ENCODE measurements at places on chromosomes 11 and 22.

DNA sequence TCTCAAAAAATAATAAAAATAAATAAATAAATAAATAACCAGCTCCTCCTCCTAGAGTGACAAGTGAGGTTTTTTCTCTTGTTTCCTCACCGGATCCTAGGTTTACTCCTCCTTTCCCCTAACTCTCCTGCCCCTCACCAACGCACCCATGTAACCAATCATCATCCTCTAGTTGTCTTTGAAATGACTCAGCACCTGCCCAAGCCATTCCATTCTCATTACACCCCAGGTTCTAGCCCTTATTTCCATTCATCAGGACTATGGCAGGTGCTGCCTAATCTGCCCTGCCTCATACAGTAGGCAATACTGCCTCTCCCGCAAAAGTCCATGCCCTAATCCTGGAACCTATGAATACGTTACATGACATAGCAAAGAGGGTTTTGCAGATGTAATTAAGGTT, 60.4 kb downstream of the BUD13 start:
- DNase-seq: no peak

DNA sequence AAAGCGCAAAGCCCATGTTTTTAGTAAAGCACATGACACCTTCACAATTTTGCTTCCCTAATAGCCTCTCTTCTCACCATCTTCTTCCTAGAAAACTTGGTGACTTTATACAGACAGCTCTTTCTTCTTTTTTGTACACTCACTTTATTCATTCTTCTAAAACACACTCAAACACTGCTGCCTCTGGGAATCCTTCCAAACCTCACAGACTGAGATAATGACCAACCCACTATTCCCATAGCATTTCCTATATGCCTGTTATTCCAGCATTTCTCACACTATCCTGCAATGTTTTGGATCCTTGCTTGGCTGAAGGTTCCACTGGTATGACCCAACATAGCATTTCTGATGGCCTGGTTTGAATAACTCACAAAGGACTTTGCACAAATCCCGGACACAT, 442.1 kb upstream of the CCDC90B start:
- DNase-seq: no peak

- no peak for DNase-seq
These were observed 1353.3 kb downstream of the FAM181B start for GRCh38 chr11:81380395-81380794.

- DNase-seq: no peak
These were observed 1.4 kb upstream of the TMEM123 start for GRCh38 chr11:102453921-102454320.

DNA sequence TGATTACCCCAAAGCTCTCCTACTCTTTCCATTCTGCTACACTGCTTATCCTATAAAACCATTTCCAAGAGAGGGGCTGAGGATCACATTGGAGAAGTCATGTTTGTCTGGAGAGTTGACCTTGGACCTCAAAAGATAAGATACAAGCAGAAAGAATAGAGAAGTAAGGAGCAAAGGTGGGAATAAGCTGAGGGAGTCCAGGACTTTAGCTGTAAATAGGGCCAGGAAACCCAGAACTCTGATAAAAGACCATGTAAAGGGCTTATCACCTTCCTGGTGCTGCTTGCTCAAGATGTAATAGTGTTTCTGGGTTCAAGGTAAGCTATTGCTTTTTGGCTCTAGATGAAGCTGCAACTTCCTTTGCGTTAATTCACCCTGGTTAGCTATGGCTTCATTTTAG, 32.8 kb upstream of the CCDC90B start:
- no peak for DNase-seq

- no peak for DNase-seq
These were observed 1049.1 kb downstream of the BRD1 start for GRCh38 chr22:48778308-48779195.

- DNase-seq: no peak
These were observed 14.2 kb downstream of the INCENP start for GRCh38 chr11:62137881-62138629.

GRCh38 chr22:24593836-24594568, 1.1 kb upstream of the LRRC75B start:
- DNase-seq: no peak

GRCh38 chr11:69813839-69814238, 5.4 kb downstream of the FGF3 start:
- no peak for DNase-seq

DNA sequence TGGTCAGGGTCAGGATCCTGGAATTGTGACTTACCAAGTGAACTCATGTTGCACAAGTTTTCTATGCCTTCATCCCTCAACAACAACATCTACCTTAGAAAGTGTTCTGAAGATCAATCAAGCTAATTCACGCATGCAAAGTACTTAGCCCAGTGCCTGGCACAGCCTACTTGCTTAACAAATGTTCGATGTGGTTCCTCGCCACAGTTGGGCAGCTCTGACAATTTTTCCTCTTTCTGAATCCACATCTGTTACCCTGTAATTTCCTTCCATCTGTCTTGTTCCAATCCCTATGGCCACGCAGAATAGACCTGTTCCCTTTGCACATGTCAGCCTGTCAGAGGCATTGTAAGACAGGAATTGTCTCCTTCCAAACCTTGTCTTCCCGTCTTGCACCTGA, 1415.2 kb downstream of the TBC1D22A start:
- no peak for DNase-seq

- no peak for DNase-seq
These were observed 16.8 kb upstream of the TMEM184B start for GRCh38 chr22:38289583-38290082.

DNA sequence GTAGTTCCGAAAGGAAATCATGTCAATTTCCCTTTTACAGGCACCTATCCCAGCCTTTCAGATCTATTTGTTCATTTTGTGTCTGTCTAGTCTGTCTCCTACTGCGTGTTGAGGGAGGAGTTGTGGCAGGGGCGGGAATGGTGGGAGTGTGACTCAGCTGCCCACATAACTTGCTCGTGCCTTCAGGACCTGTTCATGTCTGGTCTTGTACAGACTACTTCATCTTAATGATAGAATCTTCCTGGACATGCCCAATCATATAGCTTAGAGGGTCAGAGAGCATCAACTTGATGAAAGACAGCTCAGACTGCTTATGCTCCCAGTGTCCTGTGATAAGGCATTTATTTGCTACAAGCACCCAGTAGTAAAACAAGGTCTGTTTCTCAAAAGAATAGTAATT, 61.0 kb upstream of the BIRC3 start:
- DNase-seq: no peak

GRCh38 chr11:84103096-84103495, 816.9 kb upstream of the CCDC90B start:
- DNase-seq: no peak

GRCh38 chr22:45600790-45601730, 70.6 kb upstream of the ATXN10 start:
- no peak for DNase-seq

GRCh38 chr11:20611892-20612291, 12.5 kb downstream of the SLC6A5 start:
- DNase-seq: no peak

- DNase-seq: peak; percentile 26
These were observed 9.1 kb upstream of the CLCF1 start for GRCh38 chr11:67382276-67383136.

DNA sequence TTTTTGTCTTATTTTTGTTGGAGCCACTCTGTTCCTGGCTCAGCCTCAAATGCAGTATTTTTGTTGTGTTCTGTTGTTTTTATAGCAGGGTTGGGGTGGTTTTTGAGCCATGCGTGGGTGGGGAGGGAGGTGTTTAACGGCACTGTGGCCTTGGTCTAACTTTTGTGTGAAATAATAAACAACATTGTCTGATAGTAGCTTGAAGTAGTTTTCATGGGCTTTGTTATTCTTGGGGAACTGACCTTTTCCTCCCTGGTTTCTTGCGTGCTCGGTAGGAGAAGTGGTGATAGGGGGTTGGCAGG, 6.0 kb upstream of the MCM5 start:
- DNase-seq: no peak

DNA sequence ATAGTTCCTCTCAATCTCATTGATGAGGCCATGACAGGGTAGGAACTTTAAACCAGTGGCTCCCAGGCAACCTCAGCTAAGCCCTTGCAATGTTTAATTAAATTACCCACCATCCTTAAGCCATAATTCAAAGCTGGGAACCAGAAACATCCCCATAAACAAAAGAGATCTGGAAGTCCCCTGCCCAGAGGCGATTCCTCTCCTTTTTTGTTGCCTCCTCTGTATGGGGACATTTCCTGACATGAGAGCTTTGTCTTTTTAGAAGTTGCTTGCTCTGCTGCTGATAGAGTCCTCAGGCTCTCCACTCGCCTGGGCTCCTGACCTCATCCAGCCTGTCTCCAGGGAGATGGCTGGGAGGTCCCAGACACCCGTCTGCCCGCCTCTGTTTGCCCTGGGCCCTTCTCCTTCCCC, 3.2 kb downstream of the DTX4 start:
- DNase-seq: no peak

DNA sequence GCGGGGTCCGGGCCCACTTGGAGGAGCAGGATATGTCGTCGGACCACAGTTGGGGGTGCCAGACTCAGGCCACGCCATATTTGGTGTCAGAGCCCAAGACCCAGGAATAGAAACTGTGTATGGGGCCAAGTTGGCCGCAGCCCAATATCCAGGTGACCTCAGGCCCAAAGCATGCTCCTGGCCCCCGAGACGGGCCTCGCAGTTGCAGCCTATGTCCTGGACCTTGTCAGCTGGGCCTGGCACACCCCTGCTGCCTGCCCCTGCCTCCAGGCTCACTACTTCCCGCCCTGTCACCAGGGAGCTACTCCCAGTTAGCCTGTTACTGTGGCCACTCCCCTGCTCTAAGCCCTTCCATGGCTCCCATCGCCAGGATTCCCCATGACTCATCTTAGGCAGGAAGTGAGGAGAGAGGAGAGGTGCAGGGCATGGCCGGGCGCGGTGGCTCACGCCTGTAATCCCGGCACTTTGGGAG, 23.1 kb downstream of the A4GALT start:
- DNase-seq: no peak

GRCh38 chr11:125910226-125910849, 6.0 kb downstream of the DDX25 start:
- no peak for DNase-seq

GRCh38 chr11:12785901-12786300, 111.7 kb downstream of the TEAD1 start:
- DNase-seq: peak; percentile 29

DNA sequence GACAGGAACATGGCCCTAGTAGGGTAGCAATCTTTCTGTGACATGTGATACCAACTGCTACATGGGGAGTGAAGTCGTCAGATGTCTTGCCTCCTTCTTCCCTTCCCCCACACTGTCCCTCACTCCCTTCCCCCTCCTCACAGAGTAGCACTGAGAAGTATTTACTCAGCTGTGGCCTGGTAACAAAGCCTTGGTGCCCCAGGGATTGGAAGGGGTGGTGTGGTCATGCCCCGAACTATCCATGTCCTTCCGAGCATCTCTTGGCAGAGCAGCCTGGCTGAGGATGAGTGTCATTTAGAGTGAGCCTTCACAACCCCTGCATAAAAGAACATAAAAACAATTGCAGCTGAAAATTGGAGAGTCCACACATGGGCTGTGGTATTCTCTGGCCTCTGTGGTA, 46.1 kb downstream of the ARFGAP2 start:
- peak; percentile 82 for DNase-seq

GRCh38 chr11:74860743-74861142, 88.1 kb downstream of the XRRA1 start:
- no peak for DNase-seq

DNA sequence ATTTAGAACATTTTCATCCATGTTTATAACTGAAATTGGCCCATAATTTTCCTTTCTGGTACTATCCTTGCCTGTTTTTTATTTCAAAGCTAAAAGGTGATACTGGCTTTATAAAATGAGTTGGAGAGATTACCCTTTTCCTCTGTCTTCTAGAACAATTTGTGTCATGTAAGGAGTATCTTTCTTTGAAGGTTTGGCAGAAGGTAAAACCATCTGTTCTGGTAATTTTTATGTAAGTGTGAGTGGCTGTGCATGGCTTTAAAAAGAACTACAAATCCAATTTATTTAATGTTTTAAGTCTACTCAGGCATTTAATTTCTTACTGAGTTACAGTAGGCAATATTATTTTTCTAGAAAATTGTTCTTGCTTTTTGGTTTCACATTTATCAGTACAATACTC, 7.7 kb upstream of the MRGPRD start:
- no peak for DNase-seq
